ENCODE measurements at places on chromosomes 11 and 22.

GRCh38 chr11:120324932-120325810, at the start of gene TLCD5:
Gene TLCD5, plus strand, starts transcription at chr11:120325299. Its CDS starts 2,143 bp downstream, at chr11:120327442.
- DNase-seq = no peak

DNA sequence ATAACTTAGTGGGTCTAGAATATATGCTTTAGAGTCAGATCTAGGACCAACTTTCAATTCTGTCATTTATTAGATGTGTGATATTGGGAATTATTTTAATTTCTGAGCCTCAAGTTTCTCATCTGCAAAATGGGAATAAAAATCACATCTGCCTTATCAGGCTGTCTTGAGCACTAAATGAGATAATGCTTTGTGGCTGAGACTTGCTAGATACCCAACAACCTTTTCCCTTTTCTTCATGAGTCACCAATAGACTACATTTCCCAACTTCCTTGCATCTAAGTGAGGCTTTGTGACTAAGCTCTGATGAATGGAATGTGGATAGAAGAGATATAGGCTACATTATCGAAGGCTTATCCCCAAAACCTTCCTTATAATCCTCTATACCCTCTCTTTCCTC, 220.7 kb upstream of the SESN3 start:
- no peak for DNase-seq

GRCh38 chr11:11770296-11770695, 71.5 kb upstream of the USP47 start:
- DNase-seq = no peak

DNA sequence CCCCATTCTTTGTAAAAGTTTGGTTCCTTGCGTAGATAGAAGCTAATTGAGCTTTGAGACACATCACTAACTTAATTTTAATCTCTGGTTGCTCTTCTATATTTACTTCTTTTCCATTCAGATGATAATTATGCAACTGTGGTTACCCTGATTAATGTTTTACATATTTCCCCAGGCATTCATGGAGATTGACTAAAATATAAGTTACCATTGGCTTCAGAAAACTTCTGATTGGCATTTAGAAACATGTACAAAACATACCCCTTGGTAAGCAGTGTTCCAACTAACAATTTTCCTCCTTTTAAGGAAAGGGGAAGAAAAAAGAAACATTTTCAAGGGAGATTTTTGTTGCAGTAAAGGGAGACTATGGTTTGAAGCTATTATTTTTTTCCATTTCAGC, 43.9 kb downstream of the FAT3 start:
- DNase-seq = no peak

DNA sequence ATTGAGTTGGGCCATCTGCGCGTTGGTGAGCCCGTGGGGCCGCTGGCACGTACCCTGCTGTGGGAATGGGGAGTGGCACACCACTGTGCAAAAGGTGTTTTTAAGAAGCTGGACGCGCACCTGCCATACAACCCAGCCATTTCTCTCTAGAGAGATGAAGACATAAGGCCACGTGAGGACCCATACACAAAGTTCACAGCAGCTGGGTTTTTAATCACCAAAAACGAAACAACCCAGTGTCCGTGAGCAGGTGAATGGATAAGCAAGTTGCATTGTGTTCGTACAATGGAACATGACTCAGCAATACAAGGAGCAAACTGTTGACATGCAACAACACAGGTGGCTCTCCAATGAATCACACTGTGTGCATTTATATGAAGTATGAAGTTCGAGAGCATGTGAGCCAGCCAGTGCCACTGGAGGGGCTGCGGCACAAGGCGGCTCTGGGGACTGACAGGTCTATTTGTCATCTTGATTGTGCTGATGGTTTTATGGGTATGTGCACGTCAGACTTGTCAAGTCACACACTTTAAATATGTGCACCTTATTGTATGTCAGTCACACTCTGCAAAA, 30.6 kb upstream of the PANX2 start:
- DNase-seq = no peak

GRCh38 chr11:3121931-3122774, 43.0 kb downstream of the OSBPL5 start:
- DNase-seq = peak; percentile 8

DNA sequence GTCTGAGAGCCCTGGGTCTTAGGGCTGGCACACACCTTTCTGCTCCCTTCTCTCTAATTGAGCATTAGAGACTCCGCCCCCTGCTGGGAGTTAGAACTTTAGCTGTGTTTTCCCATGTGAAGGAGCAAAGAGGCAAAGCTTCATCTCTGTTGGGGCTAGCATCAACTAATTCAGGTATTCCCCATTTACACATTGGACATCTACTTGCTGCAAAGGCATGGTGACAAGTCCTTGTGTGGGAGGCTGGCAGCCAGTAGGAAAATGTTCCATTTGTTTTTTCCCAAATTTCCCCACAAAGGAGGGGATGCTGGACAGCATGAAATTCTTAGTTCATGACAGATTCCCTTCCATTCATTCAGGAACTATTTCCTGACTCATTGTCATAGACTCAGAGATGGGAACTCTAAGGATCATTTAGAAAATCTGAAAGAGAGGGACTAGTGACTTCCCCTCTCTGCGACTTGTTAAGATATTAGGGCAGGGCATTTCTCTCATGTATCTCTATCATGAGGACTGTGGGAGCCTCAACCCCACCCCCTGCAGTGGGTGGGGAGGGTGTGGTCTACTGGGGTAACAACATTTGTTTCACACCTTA, 3.6 kb downstream of the CD44 start:
- DNase-seq = no peak

DNA sequence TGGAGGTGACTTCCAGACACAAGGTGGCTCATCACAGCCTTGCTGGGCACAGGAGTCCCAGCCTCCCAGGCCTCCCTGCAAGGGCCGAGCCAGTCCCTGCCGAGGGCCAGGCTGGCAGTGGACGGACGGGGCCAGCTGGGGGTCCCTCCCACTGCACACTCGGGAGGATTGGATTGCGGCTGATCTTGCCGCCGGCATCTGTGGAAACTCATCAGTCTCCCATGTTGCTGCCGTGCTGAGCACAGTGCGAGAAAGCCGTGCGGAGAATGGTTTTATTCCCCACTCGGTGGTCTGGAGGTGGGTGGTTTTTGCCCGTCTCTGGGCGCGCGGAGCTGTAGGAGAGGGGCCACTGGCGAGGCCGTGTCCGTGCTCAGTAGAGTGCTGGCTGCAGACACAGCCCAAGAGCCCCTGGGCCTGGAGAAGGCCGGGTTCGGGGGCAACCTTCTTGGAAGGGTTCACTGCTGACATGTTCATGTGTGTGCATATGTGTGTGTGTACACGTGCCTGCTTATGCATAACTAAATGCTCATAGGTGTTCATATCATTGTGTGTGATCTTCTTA, 1246.4 kb downstream of the BRD1 start:
- DNase-seq = no peak

DNA sequence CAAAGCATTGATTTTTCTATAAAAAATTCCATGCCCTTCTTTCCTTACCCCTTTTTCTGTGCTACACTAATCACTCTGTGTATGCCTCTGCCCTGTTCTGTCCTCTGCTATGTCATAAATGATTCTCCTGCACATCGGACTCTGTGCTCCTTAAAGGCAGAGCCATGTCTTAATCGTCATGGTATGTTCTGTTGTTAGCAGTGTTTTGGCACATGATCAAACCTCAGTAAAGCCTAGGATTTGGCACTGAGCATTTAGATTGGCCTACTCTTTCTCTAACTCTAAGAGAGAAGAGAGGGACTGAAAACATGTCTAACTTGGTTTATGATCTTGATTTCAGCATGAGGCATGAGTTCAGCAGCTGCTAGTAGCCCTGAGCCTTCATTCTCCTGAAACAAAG, 266.9 kb downstream of the AASDHPPT start:
- DNase-seq = no peak

- no peak for DNase-seq
These were observed 80.9 kb upstream of the OR9Q1 start for GRCh38 chr11:57942808-57943207.

GRCh38 chr11:102115557-102115956, 5.3 kb downstream of the YAP1 start:
- no peak for DNase-seq

- DNase-seq = no peak
These were observed 41.7 kb downstream of the KIAA1671 start for GRCh38 chr22:24994070-24994763.

DNA sequence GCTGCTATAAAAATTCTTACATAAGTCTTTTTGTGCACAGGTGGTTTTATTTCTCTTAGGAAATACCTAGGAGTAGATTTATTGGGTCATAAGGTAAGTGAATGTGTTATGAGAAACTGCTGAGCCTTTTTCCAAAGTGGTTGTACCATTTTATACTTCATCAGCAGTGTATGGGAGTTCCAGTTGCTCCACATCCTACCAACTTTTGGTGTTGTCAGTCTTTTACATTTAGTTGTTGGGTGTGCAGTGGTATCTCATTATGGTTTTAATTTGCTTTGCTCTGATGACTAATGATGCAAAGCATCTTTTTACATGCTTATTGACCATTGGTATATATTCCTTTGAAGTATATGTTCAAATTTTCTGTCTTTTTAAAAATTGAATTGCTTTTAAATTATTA, 3.1 kb downstream of the CAT start:
- no peak for DNase-seq

- DNase-seq = no peak
These were observed 39.9 kb downstream of the PTPRJ start for GRCh38 chr11:48020092-48020755.

DNA sequence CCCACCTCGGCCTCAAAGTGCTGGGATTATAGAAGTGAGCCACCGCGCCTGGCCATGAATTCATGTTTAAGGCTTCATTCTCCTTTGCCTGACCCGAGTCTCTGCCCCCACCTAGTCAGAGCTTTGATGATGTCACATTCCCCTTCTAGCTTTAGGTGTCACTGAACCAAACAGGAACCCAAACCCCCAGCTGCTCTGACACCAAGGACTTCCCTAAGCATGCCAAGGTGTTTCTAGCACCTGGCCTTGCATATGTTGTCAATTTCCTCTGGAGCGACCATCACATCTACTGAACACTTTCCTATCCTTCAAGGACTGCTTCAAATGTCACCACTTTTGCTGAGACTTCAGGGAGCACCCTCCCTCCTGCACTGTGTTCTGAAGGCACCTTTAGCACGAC, 2.3 kb downstream of the F2 start:
- no peak for DNase-seq

DNA sequence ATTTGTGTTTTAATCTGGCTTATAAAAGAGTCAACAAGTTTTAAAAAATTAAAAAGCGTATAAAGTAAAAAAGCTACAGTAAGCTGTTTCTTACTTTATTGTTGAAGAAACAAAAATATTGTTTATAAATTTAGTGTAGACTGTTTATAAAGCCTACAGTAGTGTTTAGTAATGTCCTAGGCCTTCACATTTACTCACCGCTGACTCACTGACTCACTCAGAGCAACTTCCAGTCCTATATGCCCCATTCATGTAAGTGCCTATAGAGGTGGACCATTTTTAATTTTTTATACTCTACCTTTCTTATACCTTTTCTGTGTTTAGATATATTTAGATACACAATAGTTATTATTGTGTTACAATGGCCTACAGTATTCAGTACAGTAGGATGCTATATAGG, 12.2 kb downstream of the MPPED2 start:
- DNase-seq = no peak

GRCh38 chr11:18383388-18384156, 10.8 kb upstream of the LDHA start:
- peak; percentile 75 for DNase-seq

GRCh38 chr11:64851831-64852351, 7.4 kb upstream of the CDC42BPG start:
- no peak for DNase-seq

- no peak for DNase-seq
These were observed 38.0 kb downstream of the MRGPRD start for GRCh38 chr11:68942751-68943271.

DNA sequence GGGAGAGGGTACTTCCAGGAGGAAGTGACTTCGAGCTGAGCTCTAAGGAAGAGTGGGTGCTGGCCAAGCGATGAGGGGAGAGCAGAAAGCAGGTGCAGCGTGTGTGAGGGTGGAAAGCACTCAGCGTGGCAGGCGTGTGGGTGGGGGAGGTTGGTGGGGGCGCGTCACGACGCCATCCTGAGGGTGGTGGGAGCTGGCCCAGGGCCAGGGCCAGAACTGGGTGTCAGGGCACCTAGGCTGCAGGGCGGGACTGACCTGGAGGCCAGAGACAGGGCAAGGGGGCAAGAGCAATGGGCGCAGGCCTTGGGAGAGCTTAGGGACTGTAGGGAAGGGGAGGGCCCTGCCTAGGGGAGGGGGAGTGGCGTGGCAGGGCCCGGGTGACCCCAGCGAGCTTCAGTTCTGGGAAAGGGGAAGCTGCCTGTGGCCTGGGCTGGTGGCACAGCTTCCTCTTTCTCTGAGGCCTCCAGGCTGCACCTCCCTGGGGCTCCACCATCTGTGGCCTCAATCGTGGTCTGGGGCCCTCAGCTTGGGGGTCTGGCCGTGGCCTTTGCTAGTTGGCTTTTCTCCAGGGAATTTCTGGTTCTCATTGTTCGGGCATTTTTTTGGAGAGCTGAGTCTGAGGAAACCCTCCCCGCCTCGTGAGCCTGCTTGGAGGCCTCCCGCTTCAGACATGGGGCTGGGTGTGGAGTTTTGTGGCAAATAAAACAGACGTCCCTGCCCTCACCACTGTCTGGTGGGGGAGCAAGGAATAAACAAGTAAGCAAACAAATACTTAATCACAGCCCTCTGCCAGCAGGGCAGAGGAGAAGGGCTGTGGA, 8.9 kb downstream of the RELT start:
- no peak for DNase-seq

DNA sequence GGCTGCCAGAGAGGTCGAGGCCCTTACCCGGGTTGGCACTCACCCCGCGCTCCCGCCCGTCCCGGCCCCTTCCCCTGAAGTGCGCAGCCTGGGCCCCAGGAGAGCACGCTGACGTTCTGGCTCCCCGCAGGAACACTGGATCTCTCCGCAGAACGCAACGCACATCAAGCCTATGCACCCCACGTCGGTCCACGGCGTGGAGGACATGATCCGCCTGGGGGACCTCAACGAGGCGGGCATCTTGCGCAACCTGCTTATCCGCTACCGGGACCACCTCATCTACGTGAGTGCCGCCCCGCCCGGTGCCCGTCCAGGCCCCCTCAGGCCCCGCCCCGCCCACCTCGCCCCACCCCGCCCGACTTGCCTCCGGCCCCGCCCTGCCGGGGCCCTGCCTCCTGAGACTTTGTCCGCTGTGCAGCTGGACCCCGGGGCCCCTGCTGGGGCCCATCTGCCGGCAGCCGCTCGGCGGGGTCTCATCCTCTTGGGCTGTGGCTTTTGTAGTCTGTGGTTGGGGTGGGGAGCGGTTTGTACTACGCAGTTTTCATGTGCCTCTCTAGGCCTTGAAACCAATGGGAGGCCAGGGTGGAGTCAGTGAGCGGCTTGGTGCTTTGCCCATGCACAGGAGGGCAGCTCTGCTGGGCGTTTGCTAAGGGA, 19.7 kb downstream of the MYO7A start:
- no peak for DNase-seq
